ENCODE measurements at places on chromosomes 16 and 17.

GRCh38 chr17:2689411-2690164 lies 22.0 kb downstream of the CLUH start:
- DNase-seq = no peak

DNA sequence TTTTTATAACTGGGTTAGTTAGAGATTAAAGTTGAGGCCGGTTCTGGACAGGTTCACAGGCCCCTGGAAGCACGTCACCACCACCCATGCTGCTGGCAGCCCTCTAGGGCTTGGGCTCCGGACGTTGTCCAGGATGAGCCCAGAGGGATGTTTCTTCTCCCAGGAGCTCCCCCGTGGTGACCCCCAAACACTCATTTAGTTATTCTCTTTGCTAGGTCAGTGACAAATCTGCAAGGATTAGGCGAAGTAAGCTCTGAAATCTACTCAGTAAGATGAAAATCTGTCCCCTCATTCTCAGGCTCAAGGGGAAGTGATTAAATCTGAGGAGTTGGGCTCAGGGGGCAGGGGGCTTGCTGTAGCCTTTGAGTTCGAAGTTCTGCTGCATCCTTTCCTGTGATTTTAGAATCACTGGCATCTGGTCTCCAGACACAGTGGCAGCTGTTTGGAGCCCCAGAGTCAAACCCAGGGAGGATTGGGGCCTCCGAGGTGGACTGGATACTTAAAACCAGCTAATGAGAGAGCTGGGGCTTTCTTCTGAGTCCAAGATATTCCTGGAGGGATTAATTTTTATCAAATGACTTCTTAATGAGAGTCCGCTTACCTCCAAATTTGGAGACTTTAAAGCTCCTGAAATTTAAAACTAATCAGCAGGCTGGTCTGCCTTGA lies 49.2 kb upstream of the HS3ST2 start:
- DNase-seq = no peak

GRCh38 chr16:68062910-68063393 lies 22.2 kb upstream of the NFATC3 start:
- DNase-seq = no peak

DNA sequence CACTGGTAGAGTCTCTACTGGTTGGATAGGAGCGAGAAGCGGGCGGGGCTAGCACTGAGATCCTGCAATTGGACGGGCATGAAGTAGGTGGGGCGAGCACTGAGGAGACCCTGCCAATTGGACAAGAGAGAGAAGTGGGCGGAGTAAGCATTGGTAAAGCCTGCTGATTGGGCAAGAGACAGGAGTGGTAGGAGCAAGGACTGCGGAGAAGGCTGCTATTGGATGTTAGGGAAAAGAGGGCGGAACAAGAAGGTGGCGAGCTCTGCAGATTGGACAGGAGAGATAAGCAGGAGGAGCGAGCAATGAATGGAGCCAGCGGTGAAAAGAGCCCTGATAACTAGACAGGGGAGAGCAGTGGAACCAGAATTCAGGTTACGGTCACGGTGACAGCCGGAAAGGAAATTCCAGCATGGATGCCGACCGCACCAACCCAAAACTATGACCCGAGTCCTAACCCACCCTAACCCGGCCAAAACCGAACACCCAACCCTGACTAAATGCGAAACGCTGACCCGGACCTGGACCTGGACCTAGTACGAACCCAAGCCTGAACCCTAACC lies 4.8 kb downstream of the SCGB1C2 start:
- DNase-seq = no peak

DNA sequence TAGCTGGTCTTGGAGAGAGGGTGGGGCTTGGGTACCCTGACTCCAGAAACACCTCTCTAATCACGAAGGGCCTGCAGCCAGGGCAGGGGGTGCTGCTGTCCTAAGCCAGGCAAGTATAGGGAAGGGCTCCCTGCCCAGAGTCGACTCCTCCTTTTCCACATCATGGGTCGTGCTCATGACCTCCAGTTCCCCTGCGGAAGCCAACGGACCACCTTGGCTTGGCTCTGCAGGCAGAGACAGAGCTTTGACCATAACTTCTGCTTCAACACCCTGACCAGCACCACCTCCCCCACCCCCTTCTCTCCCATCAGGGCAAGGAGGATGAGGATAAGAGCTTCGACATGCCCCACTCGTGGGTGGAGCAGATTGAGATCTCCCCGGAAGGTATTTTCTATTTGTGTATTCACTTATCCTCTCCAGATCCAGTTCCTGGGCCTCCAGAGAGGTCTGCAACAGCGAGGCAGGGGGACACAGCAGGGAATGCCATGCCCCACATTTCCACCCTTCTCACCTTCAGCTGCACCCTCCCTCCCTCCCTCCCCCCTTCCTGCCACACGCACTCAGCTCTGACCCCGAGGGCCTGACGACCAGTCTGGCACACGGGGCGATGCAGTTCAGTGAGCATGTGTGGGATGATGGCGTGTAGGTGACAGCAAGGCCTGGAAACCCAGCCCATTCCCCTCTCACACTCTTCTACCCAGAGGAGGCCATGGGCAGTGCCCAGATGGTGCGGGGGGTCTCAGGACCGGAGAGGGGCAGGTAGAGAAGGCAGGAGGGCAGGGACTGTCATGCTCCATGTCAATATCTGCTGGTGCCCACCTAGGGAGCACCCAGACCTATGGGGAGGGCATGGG lies 14.0 kb upstream of the KATNB1 start:
- DNase-seq = no peak

GRCh38 chr17:61700252-61700651 lies 109.2 kb upstream of the NACA2 start:
- DNase-seq = peak; percentile 8

GRCh38 chr16:89132194-89133005 lies 38.7 kb downstream of the ACSF3 start:
- no peak for DNase-seq

DNA sequence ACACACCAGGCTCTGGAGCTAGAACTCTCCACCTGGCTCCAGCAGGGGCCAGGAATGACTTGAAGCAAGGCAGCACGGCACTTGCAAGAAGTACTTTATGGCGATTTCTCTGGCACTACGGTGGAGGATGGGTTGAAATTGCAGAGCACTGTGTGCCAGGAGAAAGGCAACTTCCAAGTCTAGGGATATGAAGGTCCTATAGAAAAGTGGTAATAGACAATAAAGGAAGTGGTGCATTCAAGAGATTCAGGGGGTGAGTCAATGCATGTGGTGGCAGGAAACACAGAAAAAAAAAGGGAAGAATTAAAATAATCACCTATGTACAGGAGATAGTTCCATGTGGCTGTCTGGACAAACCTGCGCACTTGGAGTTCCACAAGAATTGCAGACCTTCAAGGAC lies 240.3 kb upstream of the DYNLRB2 start:
- DNase-seq = no peak

GRCh38 chr17:75404223-75404730 lies 1.2 kb downstream of the GRB2 start:
- DNase-seq = peak; percentile 93

- DNase-seq = no peak
These were observed 28.8 kb downstream of the HEATR6 start for GRCh38 chr17:60049936-60050335.

- no peak for DNase-seq
These were observed 26.9 kb upstream of the CACNA1H start for GRCh38 chr16:1126044-1126443.

- no peak for DNase-seq
These were observed 23.8 kb downstream of the NLRP1 start for GRCh38 chr17:5560361-5560988.

DNA sequence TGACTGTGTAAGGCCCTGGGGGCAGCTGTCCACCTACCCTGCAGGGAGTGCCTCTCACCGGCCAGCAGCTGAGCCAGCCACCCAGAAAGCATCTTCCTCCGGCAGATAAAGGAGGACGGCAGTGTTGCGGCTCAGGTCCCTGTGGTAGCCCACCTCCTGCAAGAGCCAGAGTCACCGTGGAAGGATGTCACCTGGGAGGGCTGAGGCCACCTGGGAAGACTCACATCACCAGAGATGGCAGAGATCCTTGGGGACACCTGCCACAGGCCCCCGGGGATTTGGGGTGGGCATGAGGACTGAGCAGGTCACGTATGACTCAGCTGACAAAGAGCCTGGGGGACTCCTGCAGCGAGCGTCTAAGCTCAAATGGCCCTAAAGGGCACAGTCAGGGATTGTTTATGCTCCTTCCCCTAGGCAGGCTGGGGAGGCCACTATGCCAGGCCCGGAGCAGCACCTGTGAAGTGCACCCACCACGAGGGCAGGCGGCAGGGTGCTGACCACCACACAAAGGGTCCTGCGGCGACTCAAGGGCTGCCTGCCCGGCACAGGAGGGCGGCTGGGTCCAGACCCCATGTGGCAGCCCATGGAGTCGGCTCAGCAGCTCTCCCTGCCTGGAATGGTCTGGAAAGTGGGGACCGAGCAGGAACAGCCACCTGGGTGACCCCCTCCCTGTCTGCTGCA lies 44.1 kb downstream of the TNFRSF13B start:
- DNase-seq = no peak

DNA sequence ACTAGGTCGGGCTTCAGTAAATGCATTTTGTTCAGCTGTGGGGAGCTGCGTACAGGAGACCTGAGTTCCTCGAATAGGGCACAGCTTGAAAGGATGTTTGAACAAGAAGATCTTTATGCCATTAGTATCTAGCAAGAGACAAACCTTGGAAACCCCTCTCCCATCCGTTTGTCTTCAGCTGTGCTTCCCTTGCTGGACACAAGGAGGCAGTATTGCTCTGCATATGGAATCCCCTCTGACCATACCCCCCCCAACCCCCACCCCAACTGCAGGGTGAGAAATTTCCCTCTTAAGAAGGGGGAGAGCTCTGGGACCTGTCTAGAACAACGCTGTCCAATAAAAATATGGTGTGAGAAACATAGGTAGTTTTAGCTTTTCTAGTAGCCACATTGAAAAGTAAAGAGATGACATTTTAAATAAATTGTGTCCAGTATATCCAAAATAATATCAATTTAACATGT lies 1.6 kb downstream of the MRM1 start:
- DNase-seq = peak; percentile 88

- no peak for DNase-seq
These were observed 99.5 kb downstream of the SYCE1L start for GRCh38 chr16:77298418-77299360.

- no peak for DNase-seq
These were observed 26.7 kb downstream of the RCVRN start for GRCh38 chr17:9878356-9878755.

- DNase-seq = no peak
These were observed 3.0 kb upstream of the EEF2K start for GRCh38 chr16:22203091-22203490.

- no peak for DNase-seq
These were observed 280.4 kb downstream of the HS3ST3B1 start for GRCh38 chr17:14581186-14581830.

- DNase-seq = no peak
These were observed 174.0 kb upstream of the WSCD1 start for GRCh38 chr17:5896215-5896614.

- no peak for DNase-seq
These were observed 272.0 kb downstream of the MAF start for GRCh38 chr16:79328402-79329165.

DNA sequence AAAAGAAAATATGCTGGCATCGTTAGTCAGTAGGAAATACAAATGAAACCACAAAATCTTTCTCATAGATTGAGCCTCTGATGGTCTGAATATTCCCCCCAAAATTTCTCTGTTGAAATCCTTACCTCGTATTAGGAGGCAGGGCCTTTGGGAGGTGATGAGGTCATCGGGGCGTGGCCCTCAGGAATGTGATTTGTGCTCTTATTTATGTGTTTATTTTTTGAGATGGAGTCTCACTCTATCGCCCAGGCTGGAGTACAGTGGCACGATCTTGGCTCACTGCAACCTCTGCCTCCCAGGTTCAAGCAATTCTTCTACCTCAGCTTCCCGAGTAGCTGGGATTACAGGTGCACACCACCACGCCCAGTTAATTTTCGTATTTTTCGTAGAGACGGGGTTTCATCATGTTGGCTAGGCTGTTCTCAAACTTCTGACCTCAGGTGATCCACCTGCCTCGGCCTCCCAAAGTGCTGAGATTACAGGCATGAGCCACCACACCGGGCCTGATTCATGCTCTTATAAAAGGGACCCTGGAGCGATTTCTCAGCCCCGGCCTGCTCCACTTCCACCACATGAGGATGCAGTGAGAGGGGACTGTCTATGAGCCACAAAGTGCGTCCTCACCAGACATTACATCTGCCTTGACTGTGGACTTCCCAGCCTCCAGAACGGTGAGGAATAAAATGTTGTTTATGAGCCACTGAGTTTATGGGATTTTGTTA lies 53.1 kb downstream of the DNAH17 start:
- DNase-seq = no peak

DNA sequence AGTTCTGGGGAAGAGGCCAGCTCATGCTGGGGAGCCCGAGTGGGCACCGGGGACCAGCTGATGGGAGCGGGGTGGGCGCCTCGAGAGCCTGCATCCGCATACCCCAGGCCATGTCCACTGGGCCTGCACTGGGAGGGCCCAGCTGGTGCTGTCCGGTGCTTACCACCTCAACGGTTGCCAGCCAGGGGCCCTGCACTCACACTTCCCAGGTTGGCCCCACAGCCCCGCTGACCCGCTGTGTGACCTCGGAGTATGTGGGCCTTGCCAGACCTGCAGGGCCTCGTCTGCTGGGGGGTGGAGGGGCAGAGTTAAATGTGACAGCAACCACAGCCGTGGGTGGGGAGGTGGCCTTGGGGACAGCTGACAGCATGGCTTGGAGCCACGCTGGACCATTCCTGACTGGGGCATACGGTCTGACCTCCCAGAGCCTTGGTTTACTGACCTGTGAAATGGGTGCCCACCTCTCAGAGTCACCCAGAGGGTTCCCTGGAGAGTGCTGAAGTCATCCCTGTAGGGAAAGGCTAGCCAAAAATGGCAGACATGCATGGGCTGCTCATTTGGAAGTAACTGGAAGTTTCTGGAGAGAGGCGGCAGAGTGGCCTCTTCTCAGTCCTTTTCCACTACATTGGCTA lies 5.4 kb upstream of the GAA start:
- no peak for DNase-seq

GRCh38 chr16:85483424-85483823 lies 129.7 kb upstream of the GSE1 start:
- no peak for DNase-seq
